Stimulated activated CD8-positive, alpha-beta memory T cell treated with anti-CD3 and anti-CD28 coated beads, Interleukin-4, amount 100 ng/mL, for 24 hours (primary cell): ENCODE measurements at places on chromosomes 7 and 10.

DNA sequence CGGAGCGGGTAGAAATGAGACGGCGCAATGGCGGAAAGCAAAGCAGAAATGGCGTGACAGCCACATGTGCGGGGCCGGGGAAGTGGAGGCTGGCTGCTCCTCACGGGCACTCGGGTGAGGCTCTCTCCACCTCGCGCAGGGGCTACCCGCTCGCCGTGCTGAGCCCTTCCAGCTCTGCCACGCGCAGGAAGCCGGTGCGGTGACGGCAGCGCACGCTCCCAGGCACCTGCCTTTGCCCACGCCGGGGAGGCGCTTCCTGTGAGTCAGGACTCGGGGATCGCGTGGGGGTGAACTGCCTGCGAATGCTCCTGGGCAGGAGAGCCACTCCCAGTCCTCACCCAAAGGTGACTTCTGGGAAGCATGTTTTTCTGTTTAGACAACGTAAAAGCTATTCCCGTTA, 431.2 kb downstream of the GLRX3 start:
- no peak for DNase-seq

DNA sequence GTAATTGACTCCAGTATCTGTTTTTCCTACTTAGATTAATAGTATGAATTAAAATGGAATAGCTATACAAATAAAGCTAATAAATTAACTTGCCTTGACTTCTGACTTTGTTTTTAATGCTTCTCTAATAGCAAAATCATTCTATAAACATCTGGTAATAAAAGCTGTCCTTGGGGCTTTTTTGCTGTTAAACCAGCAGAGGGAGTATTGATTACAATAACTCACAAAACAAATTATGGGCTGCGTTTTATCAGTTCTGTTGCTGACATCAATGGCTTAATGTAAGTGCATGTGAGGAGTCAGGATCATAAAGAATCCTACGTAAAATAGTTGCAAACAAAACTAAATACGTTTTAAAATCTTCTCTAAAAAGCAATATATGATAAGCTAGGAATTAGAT, 667.8 kb downstream of the PCDH15 start:
- DNase-seq = no peak

- DNase-seq = no peak
Observed at GRCh38 chr10:50152792-50153272, 85.1 kb downstream of the WASHC2A start.

DNA sequence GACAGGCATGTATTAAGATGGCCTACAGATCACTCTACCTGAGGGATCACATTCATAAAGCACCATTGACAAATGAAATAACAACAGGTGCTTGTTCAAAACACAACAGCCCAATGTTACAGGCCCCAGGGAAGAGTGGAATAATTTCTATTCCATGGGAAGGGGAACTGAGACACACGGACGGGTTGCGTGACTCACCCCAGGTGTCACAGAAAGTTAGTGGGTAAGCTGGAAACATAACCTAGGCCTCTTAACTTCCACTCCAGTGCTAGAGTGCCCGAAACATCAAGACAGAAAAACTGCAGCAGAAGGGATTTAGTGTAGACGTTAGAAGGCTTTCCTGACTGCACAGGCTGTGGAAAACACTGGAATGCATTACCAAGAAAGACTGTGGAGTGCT, 48.3 kb downstream of the SLC37A3 start:
- DNase-seq = no peak

DNA sequence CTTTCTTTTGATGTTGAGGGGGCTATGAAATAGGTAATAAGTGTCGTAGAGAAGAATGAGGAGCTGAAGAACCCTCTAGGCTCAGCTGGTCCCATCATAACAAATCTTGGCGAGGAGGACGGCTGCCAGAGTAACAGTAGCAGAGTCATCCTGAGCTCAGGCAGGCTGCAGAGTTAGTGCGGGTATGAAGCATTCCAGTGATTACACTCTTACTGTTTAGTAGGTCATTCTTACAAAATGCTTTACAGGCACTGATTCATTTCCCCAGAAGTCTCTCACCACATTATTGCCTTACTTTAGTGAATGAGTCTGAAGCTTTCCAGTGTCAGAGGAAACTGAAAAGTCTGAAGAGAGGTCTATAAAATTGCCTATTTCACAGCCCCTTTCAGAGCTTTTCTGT, 43.9 kb upstream of the GPR158 start:
- no peak for DNase-seq

- DNase-seq = no peak
Observed at GRCh38 chr10:74930965-74931364, 104.6 kb downstream of the KAT6B start.

DNA sequence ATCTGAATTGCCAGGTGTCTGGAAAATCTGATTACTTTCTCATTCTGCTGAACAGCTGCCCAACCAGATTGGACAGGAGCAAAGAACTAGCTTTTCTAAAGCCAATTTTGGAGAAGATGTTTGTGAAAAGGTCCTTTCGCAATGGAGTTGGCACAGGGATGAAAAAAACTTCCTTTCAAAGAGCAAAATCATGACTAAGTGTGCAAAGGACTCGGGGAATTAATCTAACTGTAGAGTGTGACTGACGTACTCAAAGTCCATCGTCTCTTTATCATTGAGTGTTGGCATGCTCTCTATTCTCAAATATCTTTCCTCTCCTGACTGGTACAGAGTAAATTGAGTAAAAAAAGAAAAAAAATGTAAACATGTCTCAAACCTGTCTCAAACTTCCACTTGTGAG, 3.3 kb downstream of the NPS start:
- no peak for DNase-seq

GRCh38 chr10:127855976-127856375, 36.8 kb downstream of the CLRN3 start:
- DNase-seq = no peak

- DNase-seq = no peak
Observed at GRCh38 chr7:108327353-108327752, 128.9 kb downstream of the NRCAM start.

DNA sequence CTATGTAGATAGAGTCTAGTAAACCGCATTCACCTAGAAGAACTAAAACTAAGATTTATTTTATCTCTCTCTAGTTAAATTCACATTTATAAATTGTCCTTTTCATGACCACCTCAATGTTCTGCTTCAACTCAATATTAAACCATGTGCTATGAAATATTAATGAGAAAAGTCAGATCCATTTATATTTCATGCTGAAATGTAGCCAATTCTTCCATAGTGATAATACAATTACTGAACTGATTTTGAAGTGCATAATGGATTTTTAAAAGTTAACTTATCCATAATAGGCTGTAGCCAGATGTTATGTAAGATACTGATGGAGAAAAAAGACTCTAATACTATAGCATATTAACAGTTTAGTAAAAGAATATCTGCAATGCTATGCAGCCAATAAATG, 479.7 kb upstream of the PCDH15 start:
- no peak for DNase-seq

DNA sequence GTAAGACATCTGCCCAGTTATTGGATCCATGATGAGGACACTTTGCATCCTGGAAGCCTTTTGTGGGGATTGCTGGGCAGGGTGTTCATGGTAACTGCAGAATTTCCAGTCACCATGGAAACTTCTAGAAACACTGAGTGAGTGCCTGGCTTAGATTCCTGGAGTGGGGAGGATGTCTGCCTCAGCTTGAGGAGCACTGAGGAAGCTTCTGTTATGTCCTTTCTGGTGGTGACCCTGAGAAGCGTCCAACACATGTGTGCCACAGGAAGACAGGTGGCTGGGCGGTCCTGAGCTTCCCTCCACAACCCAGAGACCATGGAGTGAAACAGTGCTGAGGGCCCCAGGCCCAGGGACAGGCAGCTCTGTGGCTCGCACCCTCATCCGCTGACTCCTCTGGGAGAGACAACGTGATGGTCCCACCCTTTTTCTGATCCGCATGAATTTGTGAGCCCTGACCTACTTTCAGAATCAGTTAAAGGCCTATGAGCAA, 191.8 kb upstream of the CXCL12 start:
- no peak for DNase-seq

- no peak for DNase-seq
Observed at GRCh38 chr7:104045183-104045582, 55.7 kb upstream of the RELN start.

GRCh38 chr10:58952162-58952601, 224.3 kb upstream of the PHYHIPL start:
- DNase-seq = no peak

DNA sequence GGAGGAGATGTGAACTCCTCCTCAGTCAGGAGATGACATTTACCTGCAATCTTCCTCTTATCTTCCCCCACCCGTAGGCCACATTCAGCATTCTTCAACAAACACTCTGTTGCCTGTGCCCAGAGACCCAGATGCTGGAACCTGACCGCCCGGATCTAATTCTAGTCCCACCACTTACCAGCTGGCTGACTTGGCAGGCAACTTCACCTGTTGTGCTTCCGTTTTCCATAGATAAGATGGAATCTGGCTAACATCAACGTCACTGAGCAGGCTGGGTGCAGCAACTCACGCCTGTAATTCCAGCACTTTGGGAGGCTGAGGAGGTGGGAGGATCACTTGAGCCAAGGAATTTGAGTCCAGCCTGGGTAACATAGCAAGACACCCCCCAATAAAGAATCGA, 21.3 kb upstream of the FXYD4 start:
- no peak for DNase-seq

- no peak for DNase-seq
Observed at GRCh38 chr7:22454446-22454845, 45.5 kb downstream of the STEAP1B start.

GRCh38 chr7:142459551-142459963, 201.7 kb upstream of the PRSS58 start:
- DNase-seq = no peak

DNA sequence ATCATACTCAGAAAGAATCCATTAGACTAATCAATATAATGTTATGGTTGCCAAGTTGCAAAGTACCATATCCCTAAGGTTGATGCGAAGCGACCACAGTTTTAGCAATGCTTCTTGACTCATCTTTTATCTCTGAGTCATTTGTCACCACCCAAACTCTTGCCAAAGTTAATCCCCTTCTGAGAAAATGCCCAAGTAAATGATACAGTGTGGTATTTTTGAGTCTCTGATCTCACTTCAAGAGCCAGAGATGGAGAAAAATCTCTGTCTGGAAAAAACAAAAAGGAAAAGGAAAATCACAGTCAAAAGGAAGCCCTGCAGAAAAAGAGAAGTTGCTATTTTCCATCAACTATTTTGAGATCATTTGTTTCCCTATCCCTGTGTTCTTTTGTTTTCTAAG, 26.7 kb upstream of the OTUD1 start:
- no peak for DNase-seq

- DNase-seq = no peak
Observed at GRCh38 chr7:84110400-84110799, 84.2 kb downstream of the SEMA3A start.

- no peak for DNase-seq
Observed at GRCh38 chr10:30435073-30435422, 1.1 kb downstream of the MAP3K8 start.

GRCh38 chr10:128324058-128324827, 198.0 kb upstream of the MKI67 start:
- no peak for DNase-seq

DNA sequence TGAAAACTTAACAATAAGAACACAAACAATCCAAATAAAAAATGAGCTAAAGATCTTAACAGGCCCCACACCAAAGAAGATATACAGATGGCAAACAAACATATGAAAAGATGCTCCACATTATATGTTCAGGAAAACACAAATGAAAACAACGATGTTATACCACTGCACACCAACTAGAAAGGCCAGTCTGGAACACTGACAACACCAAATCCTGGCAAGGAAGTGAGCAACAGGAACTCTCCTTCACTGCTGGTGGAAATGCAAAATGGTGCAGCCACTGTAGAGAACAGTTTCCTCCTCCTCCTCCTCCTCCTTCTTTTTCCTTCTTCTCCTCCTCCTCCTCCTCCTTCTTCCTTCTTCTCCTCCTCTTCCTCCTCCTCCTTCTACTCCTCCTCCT, 12.2 kb upstream of the NCAPG2 start:
- no peak for DNase-seq

GRCh38 chr10:31620226-31621151, 301.5 kb downstream of the ZEB1 start:
- DNase-seq = no peak

- no peak for DNase-seq
Observed at GRCh38 chr10:35259769-35260397, 76.4 kb upstream of the CCNY start.

GRCh38 chr7:11819947-11820346, 12.1 kb downstream of the THSD7A start:
- no peak for DNase-seq

DNA sequence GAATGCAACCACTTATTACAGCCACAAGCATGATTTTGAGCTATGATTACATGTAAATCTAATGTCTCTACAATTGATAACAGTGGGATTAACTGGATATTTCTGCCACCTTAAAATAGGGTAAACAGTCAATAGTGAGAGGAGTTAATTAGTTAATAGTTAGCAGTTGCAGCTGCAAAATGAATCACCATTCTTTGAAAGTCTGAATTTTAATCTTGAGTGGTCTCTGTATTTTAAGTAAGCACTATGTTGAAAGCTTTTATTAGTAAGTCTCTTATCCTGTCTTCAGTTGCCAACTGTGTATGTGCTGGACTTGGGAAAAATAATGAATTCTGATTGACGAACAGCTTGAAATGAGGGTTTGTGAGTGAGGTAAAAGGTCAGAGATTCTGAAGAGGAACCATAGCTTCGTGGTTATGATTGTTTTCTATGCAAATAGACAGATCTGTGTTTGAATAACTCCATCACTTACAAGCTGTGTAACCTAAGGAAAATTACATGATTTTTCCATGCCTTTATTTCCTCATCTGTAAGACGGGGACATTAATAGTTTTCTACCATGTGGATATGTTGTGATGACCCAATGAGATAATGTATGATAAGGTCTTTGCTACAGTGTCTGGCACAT, 75.2 kb downstream of the RNLS start:
- DNase-seq = no peak

- no peak for DNase-seq
Observed at GRCh38 chr7:142196066-142196840, 61.6 kb downstream of the PRSS58 start.

DNA sequence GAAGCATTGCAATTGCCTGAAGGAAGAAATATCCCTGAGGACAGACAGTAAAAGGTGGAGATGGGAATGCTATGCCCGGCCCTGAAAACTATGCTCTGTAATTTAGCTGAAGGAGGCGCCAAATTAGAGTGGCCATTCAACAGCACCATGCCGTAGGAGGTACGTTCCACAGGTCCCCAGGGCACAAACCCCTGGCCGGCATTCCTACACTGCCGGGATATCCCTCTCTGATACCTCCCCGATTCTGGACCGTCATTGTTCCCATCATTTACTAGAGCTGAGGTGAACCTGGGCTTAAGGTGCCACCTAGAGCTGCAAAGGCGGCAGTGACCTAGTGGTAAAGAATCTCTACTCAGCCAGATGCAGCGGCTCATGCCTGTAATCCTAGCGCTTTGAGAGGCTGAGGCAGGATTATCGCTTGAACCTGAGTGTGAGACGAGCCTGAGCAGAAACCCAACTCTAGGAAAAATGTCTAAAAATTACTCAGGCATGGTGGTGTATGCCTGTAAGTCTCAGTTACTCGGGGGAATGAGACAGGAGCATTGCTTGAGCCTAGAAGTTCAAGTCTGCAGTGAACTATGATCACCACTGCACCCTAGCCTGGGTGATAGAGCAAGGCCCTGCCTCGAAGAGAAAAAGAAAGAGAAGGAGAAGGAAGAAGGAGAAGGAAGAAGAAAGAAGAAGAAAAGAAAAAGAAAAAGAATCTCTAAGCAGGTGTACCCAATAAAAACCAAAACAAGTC, 53.0 kb upstream of the TNKS2 start:
- DNase-seq = no peak

- no peak for DNase-seq
Observed at GRCh38 chr10:12027539-12027938, 15.1 kb downstream of the UPF2 start.
